ENCODE measurements at places on chromosomes 13 and 19.

DNA sequence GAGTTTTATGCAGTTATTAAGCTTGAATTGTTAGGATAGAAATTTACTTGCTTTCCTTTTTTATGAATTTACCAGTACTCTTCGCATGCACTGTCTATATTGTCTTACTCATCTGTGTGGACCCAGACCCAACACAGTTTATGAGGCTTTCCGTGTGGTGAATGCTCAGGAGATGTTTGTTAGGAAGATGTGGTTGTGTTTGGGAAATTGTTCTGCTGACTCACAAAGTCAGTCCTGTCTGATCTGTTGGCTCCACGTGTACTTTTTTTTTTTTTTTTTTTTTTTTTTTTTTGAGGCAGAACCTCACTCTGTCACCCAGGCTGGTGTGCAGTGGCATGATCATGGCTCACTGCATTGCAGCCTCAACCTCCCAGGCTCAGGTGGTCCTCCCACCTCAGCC lies 532.5 kb downstream of the LMO7 start:
- DNase-seq: no peak

DNA sequence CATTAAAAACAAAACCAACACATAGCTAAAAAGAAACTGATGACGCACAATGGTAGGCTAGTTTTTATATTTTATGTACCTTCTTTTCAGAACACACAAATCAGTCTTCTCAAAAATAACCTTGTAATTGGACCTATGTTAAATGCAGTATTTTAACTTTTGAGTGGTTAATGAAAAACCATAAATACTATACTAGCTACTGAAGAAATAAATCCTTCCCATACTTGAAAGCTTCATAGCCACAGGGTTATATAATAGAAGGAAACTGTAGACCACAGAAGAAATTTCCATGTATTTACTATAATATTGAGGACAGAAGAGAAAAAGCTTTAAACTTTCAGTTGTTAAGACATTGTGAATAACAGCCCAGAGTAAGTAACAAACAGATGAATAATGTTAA lies 1094.3 kb upstream of the SLC10A2 start:
- no peak for DNase-seq

DNA sequence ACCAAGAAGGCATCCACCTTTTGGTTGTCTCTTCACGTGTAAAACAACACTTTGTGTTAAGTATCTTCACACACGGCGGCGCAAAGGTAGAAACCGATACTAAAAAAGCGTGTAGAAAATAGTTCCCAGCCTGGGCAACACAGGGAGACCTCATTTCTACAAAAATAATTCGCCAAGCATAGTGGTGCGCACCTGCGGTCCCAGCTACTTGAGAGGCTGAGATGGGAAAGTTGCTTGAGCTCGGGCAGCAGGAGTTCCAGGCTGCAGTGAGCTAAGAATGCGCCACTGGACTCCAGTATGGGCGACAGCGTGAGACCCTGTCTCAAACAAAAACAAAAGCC lies 573 bp upstream of the ERCC5 start:
- DNase-seq: no peak

- DNase-seq: no peak
These were observed 50.5 kb downstream of the COLGALT1 start for GRCh38 chr19:17605761-17606589.

GRCh38 chr19:49488046-49488862 lies 846 bp downstream of the RPL13A start:
- no peak for DNase-seq

DNA sequence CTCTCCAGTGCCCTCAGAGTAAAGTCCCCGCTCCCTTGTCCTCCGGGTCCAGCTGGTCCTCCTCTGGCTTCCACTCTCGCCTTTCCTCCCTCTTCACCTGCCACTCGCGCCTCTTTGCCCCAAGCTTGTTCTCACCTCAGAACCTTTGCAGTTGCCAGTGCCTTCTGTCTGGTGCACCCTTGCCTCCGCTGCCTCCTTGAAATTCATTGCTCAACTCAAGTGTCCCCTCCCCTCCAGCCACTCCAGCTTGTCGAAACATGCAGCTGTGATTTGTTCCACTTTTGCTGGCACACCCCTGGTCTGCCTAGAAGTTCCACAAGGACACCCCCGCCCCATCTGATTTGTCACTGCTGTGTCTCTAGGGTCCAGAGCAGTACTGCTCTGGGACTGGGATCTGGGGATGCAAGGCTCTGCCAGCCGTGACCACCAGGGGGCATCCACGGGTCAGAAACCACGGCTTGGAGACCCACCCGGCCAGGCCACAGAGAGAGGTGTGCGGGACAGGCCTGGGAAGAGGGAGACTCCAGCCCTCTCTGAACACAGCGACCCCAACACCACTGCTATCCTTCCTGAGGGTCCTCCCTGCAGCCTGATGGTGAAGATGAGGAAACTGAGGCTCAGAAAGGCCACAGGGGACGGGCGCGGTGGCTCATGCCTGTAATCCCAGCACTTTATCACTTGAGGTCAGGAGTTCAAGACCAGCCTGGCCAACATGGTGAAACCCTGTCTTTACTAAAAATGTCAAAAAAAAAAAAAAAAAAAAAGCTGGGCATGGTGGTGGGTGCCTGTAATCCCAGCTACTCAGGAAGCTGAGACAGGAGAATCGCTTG lies 49.9 kb downstream of the AP1M1 start:
- no peak for DNase-seq

- DNase-seq: no peak
These were observed 1.4 kb downstream of the NOVA2 start for GRCh38 chr19:45972081-45972946.

- DNase-seq: no peak
These were observed 498.4 kb upstream of the ARGLU1 start for GRCh38 chr13:107066355-107066754.

DNA sequence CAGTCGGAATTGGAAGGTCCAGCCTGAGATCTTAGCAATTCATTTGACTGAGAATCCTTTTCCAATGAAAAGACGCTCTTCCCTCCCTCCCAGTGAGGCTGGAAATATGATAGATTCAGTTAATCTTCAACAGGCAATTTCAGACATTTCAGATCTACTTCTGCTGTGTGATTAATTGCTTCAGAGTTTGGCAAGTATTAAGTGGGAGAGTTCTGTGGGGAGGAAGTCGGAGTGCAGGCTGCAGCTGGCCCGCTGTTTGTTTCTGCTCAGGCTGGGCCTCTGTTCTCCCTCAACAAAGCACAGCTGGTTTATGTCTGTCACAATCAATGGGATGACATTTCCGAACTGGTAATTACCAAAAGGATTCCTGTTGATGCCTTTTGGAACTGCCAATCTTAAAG lies 178.2 kb downstream of the NDFIP2 start:
- DNase-seq: no peak

- no peak for DNase-seq
These were observed 10.6 kb downstream of the CAPN12 start for GRCh38 chr19:38733493-38734175.

- no peak for DNase-seq
These were observed 2.0 kb downstream of the MED25 start for GRCh38 chr19:49820125-49820524.

- no peak for DNase-seq
These were observed 67.5 kb downstream of the STARD13 start for GRCh38 chr13:33218020-33218419.

DNA sequence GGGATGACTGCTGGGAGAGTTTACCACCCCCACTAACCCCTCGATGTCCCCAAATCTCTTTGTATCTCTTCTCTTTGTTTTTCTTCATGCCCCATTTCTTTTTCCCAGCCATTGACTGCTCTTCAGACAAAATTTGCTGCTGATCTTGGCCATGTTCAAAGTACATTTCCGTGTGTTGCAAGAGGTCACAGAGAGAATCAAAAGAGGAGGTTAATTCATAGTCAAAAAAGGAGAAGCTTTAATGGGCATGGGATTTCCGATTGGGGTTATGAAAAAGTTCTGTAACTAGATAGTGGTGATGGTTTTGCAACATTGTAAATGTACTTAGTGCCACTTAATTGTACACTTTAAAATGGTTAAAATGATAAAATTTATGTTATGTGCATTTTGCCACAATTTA lies 121.1 kb downstream of the FLT1 start:
- no peak for DNase-seq

DNA sequence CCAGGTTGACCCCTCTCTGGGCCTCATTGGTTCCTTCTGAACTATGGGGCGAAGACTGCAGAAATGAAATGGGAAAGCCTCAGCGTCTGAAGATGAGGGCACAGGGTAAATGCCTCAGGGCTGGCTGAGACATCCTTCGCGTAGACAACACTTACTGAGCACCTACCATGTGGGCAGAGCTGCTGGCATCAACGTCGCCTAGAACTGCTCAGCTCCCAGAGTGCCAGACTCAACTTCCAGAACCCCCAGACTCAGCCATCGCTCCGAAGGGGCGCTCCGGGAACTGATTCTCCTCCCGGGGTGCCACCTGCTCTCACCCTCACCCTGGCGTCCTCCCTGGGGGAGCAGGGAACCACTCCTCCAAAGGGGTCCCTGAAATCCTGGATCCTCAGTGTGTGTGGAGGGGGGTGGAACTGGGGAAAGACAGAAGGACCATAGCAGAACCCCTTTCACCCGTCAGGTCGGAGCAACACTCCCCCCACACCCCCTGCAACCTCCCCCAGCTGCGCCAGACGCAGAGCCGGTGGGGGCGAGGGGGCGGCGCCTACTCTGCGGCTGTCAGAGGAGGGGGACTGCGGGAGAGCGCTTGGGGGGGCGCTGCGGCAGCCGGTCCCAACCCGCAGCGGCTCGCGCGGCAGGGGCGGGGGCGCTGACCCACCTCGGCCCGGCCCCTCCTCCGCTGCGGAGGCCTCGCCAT lies 8.2 kb upstream of the NFIC start:
- DNase-seq: no peak

GRCh38 chr13:106498158-106498557 lies 37.3 kb downstream of the EFNB2 start:
- DNase-seq: no peak

DNA sequence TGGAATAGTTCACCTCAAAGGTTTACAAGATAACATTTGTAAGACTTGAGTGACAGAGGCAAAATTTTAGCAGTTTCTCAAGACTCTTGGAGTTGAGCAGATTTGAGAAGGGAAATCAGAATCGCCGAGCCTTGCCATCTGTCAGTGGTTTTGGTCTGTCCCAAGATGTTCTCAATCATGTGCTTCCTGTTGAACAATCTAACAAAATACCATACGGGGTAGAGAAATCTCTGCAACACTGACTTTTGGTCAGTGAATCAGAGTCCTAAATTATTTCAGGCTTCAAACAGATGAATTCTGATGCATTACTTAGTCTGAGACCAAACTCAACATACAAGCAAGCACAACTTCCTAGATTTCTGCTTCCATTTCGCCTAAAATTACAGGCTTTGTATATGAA lies 3.8 kb downstream of the KCTD12 start:
- DNase-seq: no peak

DNA sequence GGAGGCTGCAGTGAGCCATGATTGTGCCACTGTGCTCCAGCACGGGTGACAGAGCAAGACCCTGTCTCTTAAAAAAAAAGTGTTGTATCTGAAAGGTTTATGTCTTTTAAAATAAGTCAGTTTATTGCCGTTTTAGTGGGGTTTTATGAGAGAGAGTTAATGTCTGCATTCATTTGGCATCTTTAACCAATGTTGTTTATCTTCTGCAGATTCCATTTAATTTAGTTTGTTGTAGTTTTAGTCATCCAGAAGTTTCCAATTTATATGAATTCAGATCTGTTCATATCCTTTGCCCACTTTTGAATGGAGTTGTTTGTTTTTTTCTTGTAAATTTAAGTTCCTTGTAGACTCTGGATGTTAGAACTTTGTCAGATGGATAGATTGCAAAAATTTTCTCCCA lies 36.7 kb upstream of the LPAR6 start:
- no peak for DNase-seq

Data from vagina (tissue), 2 donors.